Right atrium auricular region (tissue), 2 donors: ENCODE measurements at places on chromosomes 2 and 18. TPM values are rescaled to one million over a fixed set of nuclear protein-coding genes. Genes with fewer than 3 reads are reported as not detected.

- no peaks in the 10 kb centered on the region for H3K36me3 ChIP-seq
- no peaks in the 10 kb centered on the region for H3K4me1 ChIP-seq
- DNase-seq: no peak
- no peaks in the 10 kb centered on the region for H3K27me3 ChIP-seq
- H3K4me3 ChIP-seq: no peak overlapping the region
- H3K27ac ChIP-seq: no peak overlapping the region
Measured at GRCh38 chr2:62065243-62065642, 130.7 kb upstream of the B3GNT2 start.

- peak within 1 kb of the TSS; percentile 50 for H3K4me3 ChIP-seq
- DNase-seq: no peak
- no peaks in the 10 kb centered on the region for H3K4me1 ChIP-seq
- H3K27ac ChIP-seq: no peak within 1 kb of the TSS
Measured at GRCh38 chr2:27118525-27119329, at the start of gene CGREF1. TSS of gene CGREF1 (minus strand) at chr2:27119128. CDS start at chr2:27104366, 14,762 bp downstream.

DNA sequence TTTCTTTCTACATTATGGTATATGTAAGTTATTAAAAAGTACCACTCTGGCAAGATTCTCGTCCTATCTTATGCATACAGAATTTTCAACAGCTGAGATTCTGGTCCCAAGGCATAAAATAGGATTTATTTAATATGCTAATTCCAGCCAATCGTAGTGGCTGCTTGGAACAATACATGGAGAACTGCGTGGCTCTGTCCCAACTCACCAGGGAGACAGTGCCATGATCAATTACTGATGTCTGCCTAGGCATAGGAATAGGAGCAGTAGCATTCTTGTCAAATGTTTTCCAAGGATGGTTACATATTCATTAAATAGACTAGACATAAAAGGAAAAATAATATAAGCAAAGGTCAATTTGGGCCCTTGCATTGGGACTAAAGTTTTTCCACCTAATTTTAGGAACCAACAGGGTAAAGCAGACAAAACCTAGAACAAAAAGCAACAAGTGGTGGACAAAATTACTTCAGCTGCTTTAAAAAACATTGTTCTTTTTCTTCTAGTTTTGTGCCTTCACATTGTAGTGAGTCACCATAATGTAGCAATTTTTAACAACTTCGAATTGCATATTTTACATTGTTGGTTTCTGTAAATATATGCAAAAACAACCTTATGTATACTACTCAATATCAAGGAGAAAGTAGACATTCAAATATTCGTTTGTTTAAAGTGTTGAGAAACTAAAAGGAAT, 232.8 kb upstream of the ATP5MC3 start:
- no peaks in the 10 kb centered on the region for H3K27me3 ChIP-seq
- H3K4me3 ChIP-seq: no peak overlapping the region
- no peak for DNase-seq
- no peak overlapping the region for H3K27ac ChIP-seq
- H3K4me1 ChIP-seq: no peaks in the 10 kb centered on the region
- no peaks in the 10 kb centered on the region for H3K36me3 ChIP-seq

DNA sequence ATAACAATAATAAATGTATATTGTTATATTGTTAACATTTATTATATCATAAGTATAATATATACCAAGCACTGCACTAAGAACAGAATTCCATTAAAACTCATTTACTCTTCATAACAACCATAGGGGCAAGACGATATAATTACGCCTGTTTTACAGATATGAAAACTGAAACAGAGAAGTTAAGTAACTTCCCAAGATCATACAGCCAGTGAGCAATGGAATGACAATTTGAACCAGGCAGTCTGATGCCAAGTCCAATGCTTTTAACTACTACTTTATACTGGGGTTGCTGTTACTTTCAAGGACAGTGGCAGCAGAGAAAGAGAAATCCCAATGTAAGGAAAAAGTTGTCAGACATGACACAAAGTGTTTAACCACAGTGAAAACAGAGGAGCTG, 338.8 kb upstream of the ID2 start:
- no peak overlapping the region for H3K4me3 ChIP-seq
- no peaks in the 10 kb centered on the region for H3K36me3 ChIP-seq
- no peak overlapping the region for H3K27ac ChIP-seq
- H3K4me1 ChIP-seq: no peaks in the 10 kb centered on the region
- DNase-seq: no peak

DNA sequence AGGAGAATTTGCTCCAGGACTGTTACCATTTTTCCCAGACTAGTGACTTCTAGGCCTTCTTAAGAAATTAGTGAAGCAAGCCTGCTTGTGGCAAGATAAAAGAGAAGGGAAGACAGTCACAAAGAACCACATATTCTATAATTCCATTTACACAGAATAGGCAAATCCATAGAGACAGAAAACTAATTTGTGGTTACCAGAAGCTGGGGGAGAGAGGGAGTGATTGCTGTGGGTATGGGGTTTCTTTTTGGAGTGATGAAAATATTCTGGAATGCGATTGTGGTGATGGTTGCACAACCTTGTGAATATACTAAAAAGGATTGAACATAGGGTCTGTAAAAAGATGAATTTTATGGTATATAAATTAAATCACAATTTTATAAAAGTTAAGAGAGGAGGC, 37.5 kb upstream of the SIX2 start:
- H3K4me3 ChIP-seq: no peak overlapping the region
- H3K27me3 ChIP-seq: no peaks in the 10 kb centered on the region
- H3K4me1 ChIP-seq: no peaks in the 10 kb centered on the region
- no peaks in the 10 kb centered on the region for H3K36me3 ChIP-seq
- H3K27ac ChIP-seq: no peak overlapping the region

- no peak for DNase-seq
- no peak overlapping the region for H3K4me3 ChIP-seq
- H3K36me3 ChIP-seq: no peaks in the 10 kb centered on the region
- H3K4me1 ChIP-seq: no peaks in the 10 kb centered on the region
Measured at GRCh38 chr2:118490330-118490729, 357.1 kb downstream of the EN1 start.

GRCh38 chr2:71226096-71226964, 573 bp downstream of the PAIP2B start:
- no peaks in the 10 kb centered on the region for H3K27me3 ChIP-seq
- no peaks in the 10 kb centered on the region for H3K36me3 ChIP-seq
- peaks cover 5% of the 10 kb centered on the region for H3K4me1 ChIP-seq
- H3K4me3 ChIP-seq: peak overlapping the region; percentile 93
- DNase-seq: no peak

BUB1 gene
- total RNA-seq: 1.4 TPM

DNA sequence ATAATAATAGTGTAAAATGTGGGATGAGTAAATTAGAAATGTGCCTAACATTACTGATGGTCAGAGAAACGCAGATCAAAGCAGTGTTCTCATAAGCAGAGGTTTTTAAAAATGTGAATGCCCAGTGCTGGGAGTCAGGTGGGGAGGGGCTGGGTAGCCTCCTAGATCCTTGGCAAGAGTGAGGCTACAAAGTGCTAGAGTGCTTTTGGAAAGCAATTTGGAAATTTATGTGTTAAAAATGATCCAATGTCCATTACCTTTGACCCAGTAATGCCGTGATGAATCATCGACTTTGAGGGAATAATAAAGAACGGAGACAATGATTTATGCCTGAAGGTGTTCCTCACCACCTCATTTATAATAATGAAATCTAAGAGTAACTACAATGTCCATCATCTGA, 44.9 kb upstream of the TWIST2 start:
- no peaks in the 10 kb centered on the region for H3K4me1 ChIP-seq
- DNase-seq: no peak
- H3K27ac ChIP-seq: no peak overlapping the region
- H3K4me3 ChIP-seq: no peak overlapping the region
- no peaks in the 10 kb centered on the region for H3K36me3 ChIP-seq

TRABD2A gene
- 1.7 TPM for total RNA-seq

DNA sequence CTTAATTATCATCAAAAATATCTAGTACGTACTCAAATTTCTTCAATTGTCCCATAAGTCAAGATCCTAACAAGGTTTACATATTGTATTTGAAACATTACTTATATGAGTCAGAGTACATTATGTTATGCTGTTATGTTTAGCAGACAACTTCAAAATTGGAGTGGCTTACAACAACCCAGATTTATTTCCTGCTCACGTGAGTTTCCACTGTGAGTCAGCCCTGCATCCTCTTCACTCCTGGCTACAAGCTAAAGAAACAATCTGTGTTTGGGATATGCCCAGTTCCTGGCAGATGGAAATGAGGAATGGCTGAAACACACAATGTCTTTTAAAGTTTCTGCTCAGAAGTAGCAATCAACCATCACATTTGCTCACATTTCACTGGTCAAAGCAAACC, 31.5 kb upstream of the TANC1 start:
- H3K27ac ChIP-seq: peak overlapping the region; percentile 67
- H3K4me3 ChIP-seq: no peak overlapping the region
- DNase-seq: no peak

DNA sequence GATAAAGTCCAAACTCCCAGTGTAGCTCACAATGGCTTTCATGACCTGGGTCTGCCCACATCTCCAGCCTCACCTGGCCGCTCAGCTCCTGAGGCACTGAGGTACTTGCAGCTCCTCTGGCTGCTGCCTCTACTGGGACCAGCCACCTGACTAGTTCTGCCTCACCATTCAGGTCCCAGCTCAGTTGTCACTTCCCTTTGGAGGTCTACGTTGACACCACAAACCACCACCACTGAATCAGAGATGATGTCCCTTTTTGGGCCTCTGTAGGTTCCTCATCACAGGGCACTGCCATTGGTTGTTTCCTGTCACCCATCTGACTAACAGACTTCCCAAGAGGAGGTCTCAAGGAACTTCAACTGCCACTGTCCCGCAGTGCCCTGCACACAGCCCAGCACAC, 21.2 kb downstream of the SPP2 start:
- H3K4me1 ChIP-seq: no peaks in the 10 kb centered on the region
- DNase-seq: no peak
- H3K36me3 ChIP-seq: no peaks in the 10 kb centered on the region
- no peak overlapping the region for H3K4me3 ChIP-seq

- H3K27ac ChIP-seq: peak overlapping the region; percentile 23
- no peaks in the 10 kb centered on the region for H3K36me3 ChIP-seq
- no peak for DNase-seq
- H3K4me3 ChIP-seq: no peak overlapping the region
- no peaks in the 10 kb centered on the region for H3K27me3 ChIP-seq
Measured at GRCh38 chr18:9918016-9918680, 4.3 kb downstream of the VAPA start.

CYP26B1 gene
- total RNA-seq: 2.5 TPM

DNA sequence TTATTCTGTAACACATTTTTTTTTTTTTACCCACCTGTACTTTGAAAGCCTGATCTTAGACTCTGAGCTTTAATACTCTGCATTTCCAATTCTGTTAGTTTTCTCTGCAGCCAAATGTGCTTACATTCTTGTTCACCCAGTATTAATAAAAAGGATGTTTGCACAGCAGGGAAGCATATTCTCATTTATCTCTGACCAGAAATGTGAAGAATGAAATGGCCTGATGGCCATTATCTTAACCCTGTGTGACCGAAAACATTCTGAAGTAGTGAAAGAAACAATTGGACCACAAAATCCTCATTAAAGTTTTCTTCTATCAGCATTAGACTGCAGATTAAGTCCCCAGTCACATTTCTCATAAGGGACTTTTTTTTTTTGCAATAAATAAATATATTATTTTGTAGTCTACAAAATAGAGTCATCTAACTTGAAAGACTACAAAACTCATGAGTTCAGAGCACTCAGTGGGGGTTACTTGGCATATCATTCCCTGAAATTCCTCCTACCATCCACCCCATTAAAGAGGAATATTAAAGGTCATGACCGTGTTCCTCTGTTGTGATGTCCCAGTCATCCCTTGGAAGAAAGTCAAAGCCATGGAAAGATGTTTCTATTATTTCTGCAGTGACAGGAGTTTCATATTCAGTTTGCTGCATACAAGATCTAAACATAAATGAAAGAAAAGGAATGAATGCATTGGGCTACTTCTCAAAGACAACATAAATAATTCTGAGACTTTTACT, 364.4 kb downstream of the RND3 start:
- no peak overlapping the region for H3K4me3 ChIP-seq
- no peak for DNase-seq
- no peaks in the 10 kb centered on the region for H3K27me3 ChIP-seq
- H3K27ac ChIP-seq: no peak overlapping the region
- no peaks in the 10 kb centered on the region for H3K36me3 ChIP-seq
- H3K4me1 ChIP-seq: no peaks in the 10 kb centered on the region

DNA sequence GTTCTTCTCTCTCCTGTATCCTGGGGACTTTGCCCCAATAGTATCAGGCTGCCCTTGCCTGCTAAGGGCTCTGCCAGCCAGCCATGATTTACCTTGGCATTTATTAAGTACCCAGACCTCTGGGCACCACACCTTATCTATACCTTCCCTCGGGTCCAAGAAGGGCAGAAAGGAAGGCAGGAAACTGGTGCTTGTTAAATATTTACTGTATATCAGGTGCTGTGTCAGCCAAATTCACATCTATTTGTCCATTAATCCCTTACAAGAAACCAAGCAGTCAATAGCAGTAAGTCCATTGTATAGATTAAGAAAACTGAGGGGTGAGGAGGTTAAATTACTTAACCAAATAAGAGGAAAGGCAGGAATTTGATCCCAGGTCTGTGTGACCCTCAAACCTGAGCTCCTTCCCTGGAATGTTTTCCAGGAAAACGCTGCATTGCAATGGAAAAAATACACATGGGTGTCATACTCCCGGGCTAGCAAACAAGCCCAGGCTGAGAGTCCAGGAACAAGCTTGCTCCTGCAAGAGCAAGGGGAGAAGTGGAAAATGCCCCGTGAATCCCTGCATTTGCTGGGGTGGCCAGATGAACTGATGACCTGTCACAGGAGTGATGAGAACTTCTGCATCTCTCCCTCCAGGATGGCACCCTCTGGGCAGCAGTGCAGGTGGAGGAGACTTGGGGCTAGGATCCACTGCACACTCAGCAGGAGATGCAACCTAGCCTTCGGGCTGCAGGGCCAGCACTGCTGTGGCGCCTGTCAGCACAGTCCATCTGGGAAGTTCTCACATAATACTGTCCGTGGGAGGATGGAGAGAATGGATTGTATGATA, 30.4 kb downstream of the CIB4 start:
- DNase-seq: no peak
- no peak overlapping the region for H3K27ac ChIP-seq
- no peaks in the 10 kb centered on the region for H3K36me3 ChIP-seq
- peaks cover 32% of the 10 kb centered on the region for H3K4me1 ChIP-seq
- H3K27me3 ChIP-seq: no peaks in the 10 kb centered on the region
